ENCODE measurements at places on chromosomes 3 and 15.

GRCh38 chr3:195522254-195523023 is 20.7 kb downstream of the PPP1R2 start:
- H3K4me1 ChIP-seq, result peaks cover 28% of the 10 kb centered on the region
- no peaks in the 10 kb centered on the region for H3K27me3 ChIP-seq
- H3K36me3 ChIP-seq, result peaks cover 73% of the 10 kb centered on the region
- H3K27ac ChIP-seq, result no peak overlapping the region
- H3K4me3 ChIP-seq, result no peak overlapping the region

GRCh38 chr15:72379856-72380430 is 4.1 kb upstream of the HEXA start:
- DNase-seq, result no peak
- no peaks in the 10 kb centered on the region for H3K36me3 ChIP-seq
- no peak overlapping the region for H3K4me3 ChIP-seq
- H3K27me3 ChIP-seq, result no peaks in the 10 kb centered on the region
- peaks cover 15% of the 10 kb centered on the region for H3K4me1 ChIP-seq

DNA sequence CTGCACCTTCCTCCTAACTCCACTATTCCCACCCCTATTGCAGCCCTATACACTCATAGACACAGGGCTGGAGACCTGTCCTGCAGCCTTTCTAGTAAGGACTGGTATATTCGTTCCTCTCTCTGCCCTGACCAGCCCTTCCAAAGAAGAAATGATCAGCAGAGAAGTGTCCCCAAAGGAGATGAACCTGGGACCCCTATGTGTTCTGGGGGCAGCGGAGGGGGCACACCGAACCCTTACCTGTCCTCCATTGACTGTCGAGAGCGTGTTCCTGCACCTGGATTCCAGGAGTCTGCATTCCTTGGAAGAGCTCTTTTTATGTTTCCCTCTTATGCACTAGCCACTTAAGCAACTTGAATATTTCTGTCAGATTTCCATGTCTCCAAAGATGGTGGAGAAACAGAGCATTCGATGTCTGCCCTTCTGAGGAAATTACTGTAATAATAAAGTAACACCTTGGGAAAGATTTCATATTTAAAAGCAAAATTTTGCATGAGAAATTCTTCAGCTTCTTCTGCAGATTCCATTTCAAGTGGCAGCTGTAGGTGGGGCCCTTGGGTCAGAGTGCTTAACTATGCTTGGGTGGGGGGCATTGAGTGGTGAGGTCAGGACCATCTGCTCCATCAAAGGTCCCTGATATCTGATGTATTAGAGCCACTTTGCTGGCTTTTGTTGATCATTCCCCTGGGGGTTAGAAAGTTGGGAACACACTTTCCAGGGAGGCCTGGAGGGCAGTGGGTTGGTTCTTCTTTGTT is 6.3 kb downstream of the EPHB1 start:
- H3K27ac ChIP-seq, result no peak overlapping the region
- H3K27me3 ChIP-seq, result peaks cover 12% of the 10 kb centered on the region
- peaks cover 12% of the 10 kb centered on the region for H3K4me1 ChIP-seq

GRCh38 chr3:9110802-9111201 is 138.6 kb downstream of the SRGAP3 start:
- H3K4me1 ChIP-seq, result no peaks in the 10 kb centered on the region
- H3K36me3 ChIP-seq, result no peaks in the 10 kb centered on the region
- no peak for DNase-seq
- no peak overlapping the region for H3K27ac ChIP-seq

- no peaks in the 10 kb centered on the region for H3K27me3 ChIP-seq
- peaks cover 18% of the 10 kb centered on the region for H3K36me3 ChIP-seq
- peaks cover 93% of the 10 kb centered on the region for H3K4me1 ChIP-seq
Observed at GRCh38 chr15:78050826-78051225, 26.7 kb downstream of the TBC1D2B start.

GRCh38 chr15:69914960-69915359 is 182.8 kb downstream of the TLE3 start:
- H3K4me1 ChIP-seq, result no peaks in the 10 kb centered on the region
- no peaks in the 10 kb centered on the region for H3K36me3 ChIP-seq
- H3K27me3 ChIP-seq, result no peaks in the 10 kb centered on the region
- H3K4me3 ChIP-seq, result no peak overlapping the region
- no peak for DNase-seq

GRCh38 chr3:59257506-59257905 is 207.7 kb upstream of the CFAP20DC start:
- H3K4me1 ChIP-seq, result no peaks in the 10 kb centered on the region
- no peaks in the 10 kb centered on the region for H3K36me3 ChIP-seq
- no peak overlapping the region for H3K27ac ChIP-seq
- H3K27me3 ChIP-seq, result no peaks in the 10 kb centered on the region
- no peak overlapping the region for H3K4me3 ChIP-seq

DNA sequence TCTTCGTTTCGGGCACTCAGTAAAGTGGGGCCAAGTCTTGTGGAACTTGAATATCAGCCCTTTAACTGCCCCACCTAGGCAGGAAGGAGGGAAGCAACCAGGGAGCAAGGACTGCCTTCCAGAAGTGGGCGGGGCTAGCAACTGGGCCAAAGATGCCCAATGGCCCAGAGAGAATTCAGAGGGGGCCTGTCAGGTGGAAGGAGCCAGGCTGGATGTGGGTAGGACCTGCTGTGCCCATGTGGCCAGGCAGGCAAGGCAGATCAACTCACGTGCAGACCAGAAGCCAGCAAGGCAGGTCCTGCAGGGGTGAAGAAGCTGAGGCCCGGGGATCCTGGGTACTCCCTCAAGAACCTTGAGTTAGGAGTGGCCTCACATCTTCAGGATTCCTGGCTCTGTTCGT is 5.5 kb downstream of the MAP6D1 start:
- H3K36me3 ChIP-seq, result no peaks in the 10 kb centered on the region
- no peak overlapping the region for H3K27ac ChIP-seq
- DNase-seq, result no peak
- H3K27me3 ChIP-seq, result no peaks in the 10 kb centered on the region

DNA sequence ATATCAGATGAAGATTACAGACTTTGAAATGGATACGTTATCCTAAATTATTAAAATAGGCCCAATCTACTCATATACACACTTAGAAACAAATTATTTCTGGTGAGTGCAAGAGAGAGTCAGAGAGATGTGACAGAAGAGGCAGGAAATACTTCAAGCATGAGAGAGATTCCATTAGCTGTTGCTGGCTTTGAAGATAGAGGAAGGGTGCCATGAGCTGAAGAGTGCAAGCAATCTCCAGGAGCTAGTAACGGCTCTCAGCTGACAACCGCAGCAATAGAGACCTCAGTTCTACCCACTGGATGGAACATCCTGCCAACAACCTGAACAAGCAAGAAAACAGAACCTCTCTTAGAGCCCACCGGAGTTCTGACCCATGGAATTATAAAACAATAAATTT is 270.7 kb upstream of the SLITRK3 start:
- no peak for DNase-seq
- H3K4me3 ChIP-seq, result no peak overlapping the region
- no peak overlapping the region for H3K27ac ChIP-seq
- H3K27me3 ChIP-seq, result no peaks in the 10 kb centered on the region
- H3K4me1 ChIP-seq, result no peaks in the 10 kb centered on the region

DNA sequence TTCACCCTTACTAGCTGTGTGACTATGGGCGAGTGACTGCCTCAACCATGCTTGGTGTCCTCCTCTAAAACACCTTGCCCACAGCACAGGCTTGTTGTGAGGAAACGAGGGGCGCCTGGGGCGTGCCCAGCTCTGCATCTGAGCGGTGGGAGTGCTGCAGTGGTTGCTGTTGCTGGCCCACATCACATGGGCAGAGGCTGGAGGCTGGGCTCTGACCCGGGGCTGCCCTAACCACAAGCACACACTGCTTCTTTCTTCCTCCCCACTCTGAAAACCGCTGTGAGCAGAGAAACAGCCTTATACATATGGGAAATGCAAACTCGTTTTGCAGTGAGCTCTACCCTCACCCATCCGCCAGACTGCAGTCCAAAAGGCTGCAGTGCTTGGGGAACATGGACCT is 74.8 kb upstream of the RPL32 start:
- peak overlapping the region; percentile 40 for H3K27ac ChIP-seq
- peaks cover 99% of the 10 kb centered on the region for H3K36me3 ChIP-seq
- no peaks in the 10 kb centered on the region for H3K27me3 ChIP-seq

- no peaks in the 10 kb centered on the region for H3K27me3 ChIP-seq
- DNase-seq, result no peak
- peaks cover 12% of the 10 kb centered on the region for H3K4me1 ChIP-seq
- H3K36me3 ChIP-seq, result peaks cover 4% of the 10 kb centered on the region
- H3K4me3 ChIP-seq, result no peak overlapping the region
Observed at GRCh38 chr3:183816681-183817510, 8.5 kb downstream of the MAP6D1 start.

DNA sequence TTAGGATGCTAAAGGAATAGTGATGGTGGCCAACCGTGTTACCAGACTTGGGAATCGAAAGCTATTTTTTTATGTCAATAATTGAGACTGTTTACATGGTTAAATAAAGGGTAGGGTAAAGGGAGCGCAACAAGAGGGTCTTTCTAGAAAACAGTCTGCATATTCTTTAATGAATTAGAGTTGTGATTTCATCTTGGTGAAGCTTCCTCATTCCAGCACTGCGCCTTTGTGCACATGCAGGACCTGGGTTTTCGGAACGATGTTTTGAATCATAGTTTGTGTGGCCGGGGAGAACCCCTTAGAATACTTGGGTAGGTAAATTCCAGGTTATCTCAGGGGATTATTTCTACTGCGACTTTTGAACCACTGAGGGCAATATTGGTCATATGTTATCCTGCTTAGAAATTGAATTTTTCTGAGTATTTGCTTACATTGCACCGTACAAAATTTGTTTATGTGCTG is 1.3 kb downstream of the PIK3CA start:
- no peaks in the 10 kb centered on the region for H3K27me3 ChIP-seq
- DNase-seq, result peak; percentile 26

GRCh38 chr3:48413086-48413485 is 16.8 kb downstream of the PLXNB1 start:
- no peak for DNase-seq
- no peak overlapping the region for H3K27ac ChIP-seq
- no peaks in the 10 kb centered on the region for H3K27me3 ChIP-seq
- H3K36me3 ChIP-seq, result no peaks in the 10 kb centered on the region
- H3K4me3 ChIP-seq, result no peak overlapping the region

DNA sequence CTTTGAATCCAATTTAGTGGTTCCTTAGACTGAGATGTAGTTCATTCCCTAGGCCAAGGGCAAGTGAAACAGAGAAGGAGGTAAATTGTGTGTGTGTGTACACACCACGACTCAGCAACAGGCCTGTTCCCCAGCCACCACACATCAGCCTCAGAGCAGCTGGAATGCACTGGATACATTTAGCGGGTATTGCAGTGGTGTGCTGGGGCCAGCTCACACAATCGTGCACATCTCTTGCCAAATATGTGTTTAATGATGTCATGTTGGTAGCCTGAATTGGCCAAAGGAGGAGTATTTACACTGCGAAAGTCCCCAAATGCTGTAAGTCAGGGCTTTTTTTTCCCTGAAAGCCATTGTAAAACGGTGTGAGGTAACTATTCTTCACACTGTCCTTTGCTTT is 82.3 kb downstream of the RBPMS2 start:
- H3K4me1 ChIP-seq, result peaks cover 11% of the 10 kb centered on the region
- H3K27me3 ChIP-seq, result no peaks in the 10 kb centered on the region

DNA sequence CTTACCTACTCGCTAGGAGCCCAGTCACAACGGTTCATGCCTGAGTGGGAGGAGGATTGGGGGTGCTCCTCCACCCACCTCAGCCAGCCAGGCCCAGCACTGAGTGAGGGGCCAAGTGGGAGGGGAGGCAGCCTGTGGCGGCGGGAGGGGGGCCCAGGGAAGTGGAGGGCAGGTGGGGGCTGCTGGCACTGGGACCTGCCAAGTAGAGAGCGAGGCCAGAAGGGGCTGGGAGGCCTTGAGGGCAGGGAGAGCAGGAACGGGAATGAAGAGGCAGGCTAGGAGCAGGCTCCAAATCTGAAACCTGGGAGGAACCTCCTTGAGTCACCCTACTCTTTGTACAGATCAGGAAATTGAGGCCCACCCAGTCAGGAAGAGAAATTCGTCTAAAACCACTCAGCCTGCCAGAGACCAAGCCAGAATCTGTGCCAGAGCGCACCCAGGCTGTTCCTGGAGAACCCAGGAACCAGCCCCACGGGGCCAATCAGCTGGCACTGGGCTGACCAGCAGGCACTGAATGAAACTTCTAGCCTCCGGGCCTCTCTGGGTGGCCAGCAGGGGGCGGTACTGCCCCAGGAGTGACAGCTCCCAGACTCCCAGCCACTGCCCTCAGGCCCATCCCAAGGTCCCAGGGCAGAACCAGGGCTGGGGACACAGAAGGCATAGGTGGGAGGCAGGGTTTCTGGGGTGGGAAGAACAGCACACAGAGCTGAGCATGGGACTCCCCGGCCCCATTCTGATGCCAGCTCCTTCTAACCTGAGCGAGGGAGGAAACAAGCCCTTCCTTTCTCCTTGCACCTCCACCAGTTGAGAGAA is 14.8 kb upstream of the CYP11A1 start:
- DNase-seq, result peak; percentile 77
- no peak overlapping the region for H3K27ac ChIP-seq
- H3K36me3 ChIP-seq, result no peaks in the 10 kb centered on the region
- H3K27me3 ChIP-seq, result no peaks in the 10 kb centered on the region
- H3K4me1 ChIP-seq, result peaks cover 42% of the 10 kb centered on the region

DNA sequence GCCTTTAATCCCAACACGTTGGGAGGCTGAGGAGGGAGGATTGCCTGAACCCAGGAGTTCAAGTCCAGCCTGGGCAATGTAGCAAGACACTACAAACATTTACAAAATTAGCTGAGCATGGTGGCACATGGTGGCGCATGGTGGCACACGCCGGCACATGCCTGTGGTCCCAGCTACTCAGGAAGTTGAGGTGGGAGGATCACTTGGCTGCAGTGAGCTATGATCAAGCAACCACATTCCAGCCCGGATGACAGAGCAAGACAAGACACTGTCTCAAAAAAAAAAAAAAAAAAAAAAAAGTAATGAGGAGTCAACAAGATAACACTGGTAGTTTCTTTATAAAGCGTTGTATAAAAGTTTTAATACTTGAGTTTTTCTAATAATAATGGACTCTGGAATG is 10.1 kb downstream of the FEZF2 start:
- no peak overlapping the region for H3K4me3 ChIP-seq
- H3K4me1 ChIP-seq, result no peaks in the 10 kb centered on the region
- no peak for DNase-seq
- no peak overlapping the region for H3K27ac ChIP-seq
- H3K27me3 ChIP-seq, result peaks cover 15% of the 10 kb centered on the region

DNA sequence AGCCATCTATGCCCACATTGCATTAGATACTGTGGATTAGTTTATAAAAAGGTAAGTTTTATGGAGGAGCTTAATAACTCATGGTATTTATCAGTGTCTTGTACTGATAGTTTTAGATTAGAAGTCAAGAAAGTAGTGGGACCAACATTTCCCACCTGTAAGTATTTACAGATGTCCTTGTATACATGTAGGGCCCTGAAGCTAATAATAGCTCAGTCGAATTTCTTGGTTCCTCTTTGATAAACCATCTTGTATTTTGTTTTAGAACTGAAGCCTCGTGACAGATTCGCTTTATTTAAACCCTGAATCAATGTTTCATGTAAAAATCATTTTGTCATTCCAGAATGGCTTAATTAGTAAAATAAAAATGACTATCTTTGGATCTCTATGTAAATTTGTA is 73.4 kb downstream of the CRYBG3 start:
- H3K27ac ChIP-seq, result no peak overlapping the region
- DNase-seq, result no peak
- no peaks in the 10 kb centered on the region for H3K36me3 ChIP-seq

Measured in CD4-positive, alpha-beta T cell (primary cell).